ENCODE measurements at places on chromosomes 3 and 15. TPM values are rescaled to one million over a fixed set of nuclear protein-coding genes. Genes with fewer than 3 reads are reported as not detected.

DNA sequence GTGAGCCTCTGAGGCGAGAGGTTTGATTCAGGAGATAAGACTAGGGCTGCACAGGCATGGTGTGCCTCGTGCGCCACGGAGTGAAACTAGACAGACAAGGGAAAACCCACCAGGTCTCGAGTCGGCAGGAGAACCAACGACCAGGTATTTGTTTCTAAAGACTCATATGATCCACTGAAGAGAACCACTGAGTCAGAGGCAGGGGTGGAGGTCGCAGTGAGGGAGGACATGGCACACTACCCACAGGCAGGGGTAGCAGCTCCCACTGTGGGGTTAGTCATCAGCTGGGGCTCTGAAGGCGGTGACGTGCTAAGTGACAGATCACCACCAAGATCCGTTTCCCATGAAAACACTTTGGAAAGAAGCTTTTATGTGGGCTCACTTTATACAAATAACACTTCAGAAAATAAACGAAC is 45.7 kb downstream of the CHSY1 start:
- DNase-seq, result no peak

- no peak for DNase-seq
These were observed 45.0 kb downstream of the CCR1 start for GRCh38 chr3:46162975-46163555.

GRCh38 chr3:141575879-141576743 is 89.3 kb downstream of the RASA2 start:
- no peak for DNase-seq

DNA sequence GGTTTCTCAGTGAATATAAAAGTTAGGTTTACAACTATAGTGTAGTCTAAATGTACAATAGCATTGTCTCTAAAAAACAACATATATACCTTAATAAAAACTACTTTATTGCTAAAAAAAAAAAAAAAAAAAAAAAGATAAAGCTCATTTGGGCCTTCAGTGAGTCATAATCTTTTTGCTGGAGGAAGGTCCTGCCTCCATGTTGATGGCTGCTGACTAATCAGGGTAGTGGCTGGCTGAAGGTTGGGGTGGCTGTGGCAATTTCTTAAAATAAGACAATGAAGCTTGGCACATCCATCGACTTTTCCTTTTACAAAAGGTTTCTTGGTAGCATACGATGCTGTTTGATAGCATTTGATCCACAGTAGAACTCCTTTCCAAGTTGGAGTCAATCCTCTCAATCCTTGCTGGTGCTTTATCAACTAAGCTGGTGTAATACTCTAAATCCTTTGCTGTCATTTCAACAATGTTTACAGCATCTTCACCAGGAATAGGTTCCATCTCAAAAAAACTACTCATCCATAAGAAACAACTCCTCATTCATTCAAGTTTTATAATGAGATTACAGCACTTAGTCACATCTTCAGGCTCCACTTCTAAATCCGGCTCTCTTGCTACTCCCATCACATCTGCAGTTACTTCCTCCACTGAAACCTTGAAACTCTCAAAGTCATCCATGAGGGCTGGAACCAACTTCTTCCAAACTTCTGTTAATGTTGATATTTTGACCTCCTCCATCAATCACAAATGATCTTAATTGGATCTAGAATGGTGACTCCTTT is 13.3 kb downstream of the ZNF280D start:
- DNase-seq, result no peak

DNA sequence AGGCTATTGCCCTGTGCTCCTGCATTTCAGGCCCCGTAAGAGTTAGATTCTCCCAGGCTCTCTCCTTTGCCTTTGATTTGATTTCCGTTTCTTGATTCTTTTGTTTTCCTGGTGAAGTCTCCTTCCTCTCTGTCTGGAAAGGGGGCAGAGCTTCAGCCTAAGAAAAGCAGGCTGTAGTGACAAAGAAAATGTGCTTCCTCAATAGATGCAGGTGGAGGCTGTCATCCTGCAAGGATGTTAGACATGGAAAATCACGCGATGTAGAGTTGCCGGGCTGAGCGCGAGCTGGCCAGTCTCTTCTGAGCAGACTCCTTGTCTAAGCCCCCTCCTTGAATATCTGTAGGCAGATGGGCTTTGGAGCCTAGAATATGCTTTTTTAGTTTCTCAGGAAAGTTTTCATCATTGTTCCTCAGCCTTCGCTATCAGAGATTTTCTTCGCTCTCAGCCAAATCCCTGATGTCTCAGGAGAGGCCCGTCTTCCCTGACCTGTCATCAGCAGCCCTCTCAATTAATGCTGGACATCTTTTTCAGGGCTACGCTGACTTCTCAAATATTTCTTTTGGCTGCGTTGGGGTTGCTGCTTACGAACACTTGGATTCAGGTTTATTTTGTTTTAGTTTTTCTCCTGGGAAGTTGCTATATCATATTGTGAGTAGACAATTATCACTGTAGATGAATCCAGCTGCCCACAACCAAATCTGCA is 163.6 kb downstream of the ITPR1 start:
- no peak for DNase-seq

DNA sequence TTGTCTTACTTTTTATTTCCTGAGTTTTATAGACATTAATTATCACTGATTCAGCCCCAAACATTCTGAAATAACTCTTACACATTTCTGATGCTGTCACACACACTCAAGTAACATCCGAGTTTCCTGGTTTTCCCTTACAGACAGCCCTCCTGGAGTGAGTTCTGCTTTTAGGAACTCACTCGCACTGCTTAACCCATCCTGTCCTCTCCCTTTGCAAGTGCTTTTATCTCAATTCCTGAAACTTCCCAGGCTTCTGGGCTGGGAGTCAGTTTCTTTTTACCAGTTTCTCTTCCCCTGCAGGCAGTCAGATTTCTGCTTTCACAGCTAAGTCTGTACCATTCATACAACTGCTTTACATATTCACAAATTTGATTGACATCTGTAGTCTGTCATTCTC is 15.6 kb upstream of the SH3GL3 start:
- no peak for DNase-seq

GRCh38 chr3:15660055-15660935 is 58.8 kb downstream of the BTD start:
- no peak for DNase-seq

GRCh38 chr15:31434588-31435260 is 108.1 kb downstream of the KLF13 start:
- DNase-seq, result no peak

DNA sequence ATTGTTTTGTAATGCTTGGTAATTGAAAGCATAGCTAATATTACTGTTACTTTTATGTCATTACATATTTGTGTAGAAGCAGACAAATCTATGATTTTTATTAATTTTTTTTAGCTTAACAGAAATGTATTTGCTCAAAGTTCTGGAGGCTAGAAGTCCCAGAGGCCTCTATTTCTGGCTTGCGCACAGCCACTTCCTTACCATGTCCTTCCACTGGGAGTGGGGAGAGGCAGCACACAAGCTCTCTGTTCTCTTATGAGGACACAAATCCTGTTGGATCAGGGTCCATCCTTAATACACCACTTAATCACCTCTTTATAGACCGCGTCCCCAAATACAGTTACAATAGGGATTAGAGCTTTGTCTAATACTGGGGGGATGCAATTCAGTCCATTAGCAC is 1061.4 kb downstream of the OTOL1 start:
- no peak for DNase-seq

- no peak for DNase-seq
These were observed 34.6 kb downstream of the RLBP1 start for GRCh38 chr15:89186803-89187202.

DNA sequence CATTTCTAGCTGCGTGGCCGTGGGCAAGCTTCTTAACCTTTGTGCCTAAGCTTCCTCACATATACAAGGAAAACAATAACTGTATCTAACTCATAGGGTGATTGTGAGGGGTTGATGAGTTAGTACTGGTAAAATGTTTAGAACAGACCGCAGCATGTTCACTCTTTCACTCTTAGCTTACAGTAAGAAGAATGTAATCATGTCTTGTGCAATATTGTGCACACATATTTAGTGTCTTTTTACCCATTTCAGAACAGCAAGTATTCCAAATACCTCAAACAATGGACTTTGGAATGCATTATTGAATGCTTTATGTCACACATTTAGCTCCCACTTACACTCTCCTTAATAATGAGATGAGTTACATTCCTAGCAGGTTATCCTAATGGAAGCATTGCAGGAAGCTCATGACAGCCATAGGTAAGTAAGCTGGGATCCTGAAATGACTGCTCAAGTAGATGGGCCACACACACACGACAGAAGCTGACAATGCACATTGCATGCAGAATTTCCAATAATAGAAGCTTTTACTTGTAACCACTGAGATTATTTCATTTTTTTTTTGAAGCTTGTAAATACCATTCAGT is 468.9 kb upstream of the WNT5A start:
- DNase-seq, result no peak

GRCh38 chr3:9398700-9399336 is 1.4 kb downstream of the SETD5 start:
- no peak for DNase-seq

- no peak for DNase-seq
These were observed 32.3 kb upstream of the DUT start for GRCh38 chr15:48298914-48299313.

DNA sequence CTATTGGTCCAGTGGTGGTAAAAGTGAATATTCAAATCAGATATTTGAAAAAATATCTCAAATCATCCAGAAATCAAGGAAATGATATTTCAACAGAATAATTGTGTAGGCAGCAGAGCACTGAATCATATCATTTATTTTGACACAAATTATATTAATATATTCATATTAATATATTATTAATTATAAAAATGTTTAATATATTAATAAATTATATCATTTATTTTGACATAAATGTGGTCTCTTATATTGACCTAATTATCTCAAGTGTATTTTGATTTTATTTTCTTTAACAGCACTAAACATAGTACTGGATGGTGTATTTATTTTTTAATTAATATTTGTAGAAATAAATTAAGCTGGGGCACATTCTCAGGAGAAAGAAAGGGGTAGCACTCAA is 257.7 kb upstream of the THBS1 start:
- no peak for DNase-seq

DNA sequence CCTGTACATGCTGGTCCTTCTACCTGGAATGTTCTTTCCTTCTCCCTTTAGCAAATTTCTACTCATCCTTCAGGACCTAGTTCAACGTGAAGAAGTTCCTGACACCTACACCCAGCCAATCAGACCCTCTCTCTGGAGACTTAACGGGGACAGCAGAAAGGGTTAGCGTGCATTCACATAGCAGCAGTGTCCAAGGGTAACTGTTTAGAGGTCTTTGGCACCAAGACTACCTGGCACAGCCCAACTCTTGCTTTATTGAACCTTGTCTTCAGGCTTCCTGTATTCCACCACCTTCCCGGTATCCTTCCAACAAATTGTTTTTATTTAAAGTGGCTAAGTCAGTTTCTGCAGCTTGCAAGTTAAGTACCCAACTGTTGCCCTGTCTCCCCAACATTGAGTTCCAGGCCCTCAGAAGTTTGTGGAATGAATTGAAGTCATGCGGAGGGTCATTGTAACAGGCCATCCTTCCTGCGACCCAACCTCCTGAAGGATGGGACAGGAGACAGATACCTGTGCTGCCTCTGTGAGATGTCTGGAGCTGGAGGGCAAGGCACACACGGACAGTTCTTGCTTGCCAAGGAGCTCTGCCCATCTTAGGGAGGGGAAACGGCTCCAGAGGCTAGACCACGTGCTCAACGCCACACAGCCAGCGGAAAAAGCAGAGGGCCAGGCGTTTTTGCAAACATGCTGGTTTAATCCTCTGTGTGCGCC is 14.4 kb upstream of the WNT7A start:
- DNase-seq, result no peak

GRCh38 chr3:147358144-147358992 is 48.0 kb downstream of the ZIC4 start:
- no peak for DNase-seq

DNA sequence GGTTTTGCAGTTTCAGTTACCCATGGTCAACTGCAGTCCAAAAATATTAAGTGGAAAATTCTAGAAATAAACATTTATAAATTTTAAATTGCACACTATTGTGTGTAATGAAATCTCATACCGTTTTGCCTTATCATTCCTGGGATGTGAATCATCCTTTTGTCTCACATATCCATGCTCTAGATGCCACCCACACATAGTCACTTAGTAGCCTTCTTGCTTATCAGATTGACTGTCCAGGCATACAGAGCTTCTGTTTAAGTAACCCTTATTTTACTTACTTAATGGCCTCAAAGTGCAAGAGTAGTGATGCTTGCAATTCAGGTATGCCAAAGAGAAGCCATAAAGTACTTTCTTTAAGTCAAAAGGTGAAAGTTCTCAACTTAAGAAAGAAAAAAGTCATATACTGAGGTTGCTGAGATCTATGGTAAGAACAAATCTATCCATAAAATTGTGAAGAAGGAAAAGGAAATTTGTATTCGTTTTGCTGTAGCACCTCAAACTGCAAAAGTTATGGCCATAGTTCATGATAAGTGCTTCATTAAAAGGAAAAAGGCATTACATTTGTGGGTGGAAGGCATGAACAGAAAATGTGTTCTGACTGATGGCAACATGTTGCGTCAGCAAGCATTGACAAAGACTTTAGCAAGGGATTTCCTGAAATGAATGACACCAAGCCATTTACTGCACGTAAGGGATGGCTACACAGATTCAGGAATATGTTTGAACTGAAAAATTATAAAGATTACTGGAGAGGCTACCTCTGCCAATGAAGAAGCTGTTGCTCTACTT is 43.8 kb downstream of the SPATA16 start:
- DNase-seq, result no peak

The CPNE9 gene
- total RNA-seq, result not detected

The SEMA6D gene
- 52.0 TPM for total RNA-seq

The FAM174B gene
- total RNA-seq, result 20.7 TPM

The UROC1 gene
- total RNA-seq, result not detected

The HDC gene
- total RNA-seq, result not detected

The SLC22A14 gene
- 0.20 TPM for total RNA-seq

The FBLN2 gene
- total RNA-seq, result 67.5 TPM

The CFAP91 gene
- total RNA-seq, result 10.9 TPM

The HRH1 gene
- total RNA-seq, result 0.31 TPM

The SCN11A gene
- 1.6 TPM for total RNA-seq

The ERC2 gene
- total RNA-seq, result 15.6 TPM

The TGM5 gene
- not detected for total RNA-seq

The CRTC3 gene
- total RNA-seq, result 56.6 TPM

The C3orf85 gene
- not detected for total RNA-seq

The CYP1A2 gene
- 0.09 TPM for total RNA-seq

Measured in mesothelial cell of epicardium (in vitro differentiated cells).